ENCODE measurements at places on chromosomes 2 and 18. TPM values are rescaled to one million over a fixed set of nuclear protein-coding genes. Genes with fewer than 3 reads are reported as not detected.

GRCh38 chr2:171627412-171627811 lies 59.9 kb upstream of the DYNC1I2 start:
- no peak for DNase-seq

GRCh38 chr18:22193466-22193865 lies 24.1 kb downstream of the GATA6 start:
- DNase-seq, result no peak

GAD1 gene
- 5.6 TPM for total RNA-seq

TMEM214 gene
- 11.2 TPM for total RNA-seq

DNA sequence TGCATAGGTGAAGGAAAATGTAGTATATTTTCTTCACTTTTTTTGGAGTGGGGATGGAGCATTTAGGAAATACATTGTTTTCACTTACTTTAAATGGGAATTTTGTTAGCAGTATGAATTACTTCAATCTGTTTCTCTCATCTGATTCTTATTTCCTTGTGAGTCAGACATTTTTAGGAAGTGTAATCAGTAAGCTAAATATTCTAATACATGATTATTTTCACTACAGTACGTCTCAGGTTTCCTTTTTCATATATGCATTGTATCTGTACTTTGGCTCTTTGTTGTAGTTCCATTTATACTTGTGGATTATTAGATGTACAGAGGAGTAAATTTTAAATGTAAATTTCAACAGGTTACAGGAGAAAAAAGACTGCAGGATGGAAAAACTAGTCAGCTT lies 27.9 kb downstream of the GPD2 start:
- DNase-seq, result no peak

AMER3 gene
- total RNA-seq, result not detected

GRCh38 chr2:163703386-163703785 lies 32.4 kb downstream of the FIGN start:
- DNase-seq, result no peak

DNA sequence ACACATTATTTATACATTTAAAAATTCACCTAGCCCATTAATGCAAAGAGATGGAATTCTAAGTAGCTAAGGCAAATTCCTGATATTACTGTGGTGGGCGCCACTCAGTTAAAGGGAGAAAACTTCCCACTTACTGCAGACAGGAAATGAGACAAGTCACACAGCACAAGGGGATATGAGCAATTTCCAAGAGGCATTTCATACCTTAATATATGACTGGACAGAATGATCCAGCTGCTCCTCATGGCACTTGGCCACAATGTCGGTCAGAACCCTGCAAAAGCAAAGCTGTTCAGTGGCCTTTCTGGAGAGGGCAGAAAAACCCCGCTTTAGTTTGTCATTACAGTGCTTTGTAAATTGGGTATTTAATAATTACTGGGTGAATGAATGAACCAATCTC lies 121.4 kb upstream of the CCDC195 start:
- peak; percentile 27 for DNase-seq

DNA sequence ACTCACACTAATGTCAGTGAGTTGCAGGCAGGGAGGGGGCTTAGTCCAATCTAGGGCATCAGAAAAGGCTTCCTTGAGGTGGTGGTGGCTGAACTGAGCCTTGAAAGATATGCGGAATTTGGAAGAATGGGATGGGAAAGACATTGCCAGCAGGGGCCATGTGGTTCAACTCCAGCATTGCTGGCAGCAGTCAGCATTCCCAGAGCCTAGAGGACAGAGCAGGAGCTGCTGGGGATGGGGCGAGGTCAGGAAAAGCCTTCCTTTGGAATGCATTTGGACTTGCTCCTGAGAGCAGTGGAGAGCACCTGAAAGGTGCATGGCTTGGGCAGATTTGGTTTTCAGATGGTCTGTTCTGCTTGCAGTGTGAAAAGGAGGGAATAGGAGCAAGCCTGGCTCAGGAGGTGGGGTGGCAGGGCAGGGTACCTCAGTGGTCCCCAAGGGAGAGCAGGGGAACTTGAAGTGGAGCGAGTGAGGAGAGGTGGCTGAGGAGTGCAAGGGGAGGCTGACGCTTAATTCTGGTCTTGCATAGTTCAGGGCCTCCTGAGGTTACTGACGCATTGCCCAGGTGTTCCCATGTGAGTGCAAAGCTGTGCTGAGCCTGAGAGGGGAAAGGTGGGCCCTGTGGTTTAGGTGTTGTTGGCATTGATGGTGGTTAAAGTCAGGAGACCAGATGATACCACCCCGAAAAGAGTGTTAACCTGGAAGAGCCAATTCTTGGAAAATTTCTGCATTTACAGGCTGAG lies 112.1 kb upstream of the MGAT5 start:
- DNase-seq, result no peak

- no peak for DNase-seq
Observed at GRCh38 chr18:68147728-68148127, 567.2 kb downstream of the TMX3 start.

- no peak for DNase-seq
Observed at GRCh38 chr18:8496186-8496585, 113.1 kb upstream of the RAB12 start.

DNA sequence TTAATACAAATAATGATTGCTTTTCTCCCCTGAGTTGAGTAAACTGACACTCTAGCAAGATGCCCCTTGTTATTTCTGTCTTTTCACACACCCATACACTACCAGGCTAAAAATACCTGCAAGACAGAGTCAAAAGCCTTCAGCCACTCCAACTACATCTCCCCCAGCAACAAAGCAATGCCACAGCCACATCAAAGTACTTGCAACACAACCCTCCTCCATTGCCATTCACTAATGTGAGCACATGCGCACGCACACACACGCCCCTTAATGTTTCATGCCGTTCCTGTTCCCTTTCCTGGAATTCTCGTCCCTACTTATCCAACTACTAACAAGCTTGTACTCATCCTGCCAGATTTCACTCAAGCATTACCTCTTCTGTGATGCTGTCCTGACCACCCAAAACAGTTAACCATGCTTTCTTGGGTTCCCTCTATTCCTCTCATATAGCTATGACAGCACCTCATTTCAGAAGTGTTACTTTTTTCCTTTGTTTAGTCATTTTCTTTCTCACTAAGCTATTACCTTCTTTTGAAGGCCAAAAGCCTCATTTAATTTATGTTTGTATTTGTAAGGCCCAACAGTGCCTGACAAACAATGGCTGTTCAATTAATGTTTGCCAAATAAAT lies 29.6 kb downstream of the SLC25A12 start:
- DNase-seq, result no peak
